ENCODE measurements at places on chromosomes 2 and 18. TPM values are rescaled to one million over a fixed set of nuclear protein-coding genes. Genes with fewer than 3 reads are reported as not detected.

The ERFE gene
- 3.4 TPM for total RNA-seq

The BCL2 gene
- 4.2 TPM for total RNA-seq

The AQP12A gene
- total RNA-seq = not detected

The POTEI gene
- not detected for total RNA-seq

The ASPRV1 gene
- not detected for total RNA-seq

The XPO1 gene
- total RNA-seq = 220 TPM

The DNAJB2 gene
- total RNA-seq = 41.7 TPM

The UGT1A10 gene
- total RNA-seq = 0.41 TPM

The TRPM8 gene
- total RNA-seq = not detected
